ENCODE measurements at places on chromosomes 16 and 17.

DNA sequence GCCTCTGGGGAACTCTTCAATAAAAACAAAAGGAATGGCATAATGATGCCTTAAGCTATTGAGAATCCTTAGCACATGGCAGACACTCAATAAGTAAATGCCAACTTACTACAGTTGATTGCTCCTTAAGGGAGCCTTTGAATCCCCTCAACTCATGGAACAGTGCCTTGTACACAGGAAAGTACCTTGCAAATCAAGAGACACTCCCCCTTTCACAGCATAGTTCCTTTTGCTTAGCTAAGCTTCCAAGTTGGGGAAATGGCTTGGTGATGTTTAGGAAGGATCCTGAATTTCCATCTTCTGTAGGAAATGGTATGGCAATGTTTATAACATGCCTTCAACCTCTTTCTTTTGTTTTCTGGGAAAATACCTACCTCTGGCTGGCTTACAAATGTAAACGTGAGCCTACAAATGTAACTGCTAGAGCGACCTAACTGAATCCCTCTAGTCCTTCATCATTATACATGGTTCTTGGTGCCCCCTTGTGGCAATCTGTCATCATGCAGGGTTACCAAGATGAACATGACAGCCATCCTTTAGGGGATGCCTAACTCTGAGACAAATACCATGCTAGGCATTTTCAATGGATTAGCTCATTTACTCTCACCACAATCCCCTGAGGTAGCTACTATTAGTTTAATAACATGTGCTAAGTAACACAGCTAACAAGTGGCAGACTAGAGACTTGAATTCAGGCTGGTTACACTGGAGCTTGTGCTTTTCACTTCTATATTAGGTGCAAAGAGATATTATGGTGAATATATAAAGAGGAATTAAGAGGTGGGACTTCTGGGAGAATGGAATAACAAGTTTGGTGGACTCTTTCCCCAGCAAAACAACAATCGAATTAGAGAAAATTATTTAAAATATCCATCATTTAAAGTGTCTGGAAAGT is 65.0 kb downstream of the MMD start:
- DNase-seq, result peak; percentile 42

DNA sequence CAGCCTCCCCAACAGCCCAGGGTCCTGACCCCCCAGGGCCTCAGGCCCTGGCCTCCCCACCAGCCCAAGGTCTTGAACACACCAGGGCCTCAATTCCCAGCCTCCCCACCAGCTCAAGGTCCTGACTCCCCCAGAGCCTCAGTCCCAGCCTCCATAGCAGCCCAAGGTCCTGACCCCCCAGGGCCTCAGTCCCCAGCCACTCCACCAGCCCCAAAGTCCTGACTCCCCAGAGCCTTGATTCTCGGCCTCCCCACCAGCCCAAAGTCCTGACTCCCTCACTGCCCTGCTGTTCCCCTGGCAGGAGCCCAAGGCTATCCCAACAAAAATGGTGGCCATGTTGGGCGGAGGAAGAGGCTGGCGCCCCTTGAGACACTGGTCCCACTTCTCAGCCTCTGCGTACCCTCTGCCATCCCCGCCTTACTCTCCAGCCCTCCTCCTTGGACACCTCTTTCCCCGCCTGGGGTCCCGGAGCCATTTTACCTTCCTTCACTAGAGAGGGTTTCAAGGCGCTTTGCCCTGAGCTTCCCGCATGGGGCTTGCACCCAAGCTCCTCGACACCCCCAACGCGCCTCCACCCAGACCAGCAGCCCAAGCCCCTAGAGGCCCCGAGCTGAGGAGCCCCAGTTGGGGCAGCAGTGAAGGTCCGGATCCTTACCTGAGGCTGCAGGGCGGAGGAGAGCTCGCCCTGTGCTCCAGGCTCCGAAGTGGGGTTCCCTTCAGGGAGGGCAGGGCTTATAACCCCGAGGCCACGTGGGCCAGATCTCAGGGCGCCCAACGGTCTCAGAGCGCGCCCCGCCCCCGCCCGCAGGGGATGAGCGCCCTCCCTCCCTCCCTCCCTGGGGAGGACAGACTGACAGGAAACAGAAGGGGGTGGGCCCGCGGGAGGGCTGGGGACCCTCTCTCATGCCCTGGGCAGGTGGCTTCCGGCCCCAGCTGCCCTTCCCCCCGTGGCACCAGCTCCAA is 3.5 kb upstream of the TSPOAP1 start:
- DNase-seq, result no peak

DNA sequence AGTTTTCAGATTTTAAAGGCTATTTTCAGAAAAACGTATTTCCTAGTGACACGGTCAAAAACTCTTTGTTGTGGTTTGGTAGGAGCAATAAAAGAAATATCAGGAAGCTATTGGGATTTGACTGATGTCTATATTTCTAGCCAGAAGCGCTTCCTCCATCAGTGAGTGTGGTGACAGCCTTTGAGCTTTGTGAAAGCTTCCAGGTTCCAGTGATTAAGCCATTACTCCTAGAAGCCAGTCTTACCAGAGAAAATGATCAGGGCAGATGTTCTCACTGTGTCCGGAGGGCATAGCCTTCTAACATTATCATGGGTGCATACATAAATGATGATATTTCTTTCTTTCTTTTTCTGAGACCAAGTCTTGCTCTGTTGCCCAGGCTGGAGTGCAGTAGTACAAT is 39.6 kb downstream of the MAP2K6 start:
- no peak for DNase-seq

DNA sequence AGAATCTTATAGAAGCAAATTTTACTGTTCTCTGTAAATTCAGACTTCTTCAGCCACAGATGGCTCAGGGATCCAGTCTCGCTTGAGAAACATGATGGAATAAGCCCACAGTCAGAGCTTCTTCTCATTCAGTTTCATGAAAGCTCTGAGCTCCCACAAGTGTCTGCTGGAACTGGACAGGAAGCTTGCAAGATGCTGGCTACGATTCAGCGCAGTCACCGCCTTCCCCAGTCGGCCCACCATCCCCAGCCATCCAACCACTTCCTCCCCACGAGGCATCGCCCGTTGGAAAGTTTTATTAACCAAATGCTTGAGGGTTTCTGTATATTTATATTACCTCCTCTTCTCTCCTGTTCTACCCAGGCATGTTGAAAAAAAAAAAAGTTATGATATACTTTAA is 171.7 kb downstream of the ZFHX3 start:
- peak; percentile 83 for DNase-seq

DNA sequence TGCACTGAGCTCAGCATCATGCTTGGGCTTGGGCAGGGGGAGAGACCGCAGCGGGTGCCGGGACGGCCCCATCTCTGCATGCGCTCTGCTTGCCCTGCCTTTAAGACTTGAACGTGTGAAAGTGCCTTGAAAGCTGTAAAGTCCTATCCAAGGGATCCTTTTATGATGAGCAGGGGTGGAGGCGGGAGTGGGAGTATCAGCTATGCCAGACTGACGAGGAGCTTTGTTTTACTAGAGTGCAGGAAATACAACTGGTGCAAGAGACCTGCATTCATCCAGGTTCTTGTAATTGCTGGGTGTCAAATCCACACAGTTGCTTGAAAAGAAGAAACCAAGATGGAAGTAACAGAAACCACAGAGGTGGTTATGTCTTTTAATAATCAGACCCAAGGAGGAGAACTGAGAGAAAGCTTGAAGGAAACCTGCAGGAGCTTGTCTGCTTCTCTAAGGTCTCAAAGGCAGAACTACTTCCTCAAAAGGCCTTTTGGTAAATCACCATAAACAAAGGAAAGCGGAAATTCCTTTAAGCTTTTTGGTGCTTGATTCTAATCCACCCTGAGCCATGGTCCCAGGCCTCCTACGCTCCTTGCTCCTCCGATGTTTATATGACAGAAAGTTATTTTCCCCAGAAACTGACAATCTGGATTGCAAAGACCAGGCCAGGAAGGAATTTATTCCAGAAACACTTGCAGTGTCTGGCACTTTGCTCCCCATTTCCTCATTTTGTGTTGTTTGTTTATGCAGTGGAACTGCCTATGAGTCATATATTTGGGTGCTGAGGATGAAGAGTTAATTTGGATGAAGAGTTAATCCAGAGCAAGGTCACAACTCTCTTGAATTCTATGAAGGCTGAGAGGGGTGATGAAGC is 51.3 kb upstream of the FBXO47 start:
- no peak for DNase-seq

DNA sequence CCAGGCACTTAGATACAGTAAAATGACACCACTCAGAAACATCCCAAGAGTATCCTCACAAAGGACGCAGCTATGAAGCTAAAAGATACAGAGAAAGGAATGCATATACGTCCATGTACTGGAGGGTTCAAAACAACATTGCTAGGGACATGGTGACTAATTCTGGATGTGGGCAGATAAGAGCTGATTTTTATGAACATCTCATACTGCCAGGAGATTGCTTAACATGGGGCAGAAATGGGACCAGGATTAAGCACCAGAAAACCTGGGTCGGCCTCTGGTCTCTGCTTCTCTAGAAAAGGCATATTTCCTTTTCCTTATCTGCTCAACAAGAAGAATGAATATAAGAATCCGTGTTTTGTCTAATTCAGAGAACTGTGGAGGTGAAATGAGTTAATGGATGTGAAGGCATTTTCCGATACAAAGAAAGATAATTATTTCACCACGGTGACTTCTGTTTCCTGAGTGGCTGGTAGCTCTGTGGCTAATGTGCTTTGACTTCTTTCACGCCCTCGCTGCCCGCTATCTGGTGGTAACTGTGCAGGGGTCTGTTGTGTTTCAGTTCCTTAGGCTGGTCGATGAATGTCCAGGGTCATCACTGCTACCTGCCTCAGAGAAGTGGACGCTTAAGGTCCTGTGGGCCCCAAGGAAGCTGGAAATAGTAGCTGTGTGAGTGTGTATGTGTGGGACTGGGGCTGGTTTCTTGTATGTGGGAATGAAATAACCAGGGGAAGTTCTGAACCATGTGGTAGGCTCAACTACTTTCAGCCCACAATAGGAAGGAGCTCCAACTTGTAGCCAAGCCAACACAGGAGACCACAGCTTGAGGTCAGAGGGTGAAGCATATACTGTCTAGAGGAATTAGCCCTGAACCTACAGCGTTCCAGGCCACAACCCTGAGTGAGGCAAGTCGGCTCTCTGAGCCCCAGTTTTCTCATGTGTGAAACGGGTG is 15.8 kb upstream of the CCL5 start:
- peak; percentile 16 for DNase-seq

GRCh38 chr17:45361451-45361850 is 44.6 kb upstream of the MAP3K14 start:
- no peak for DNase-seq

DNA sequence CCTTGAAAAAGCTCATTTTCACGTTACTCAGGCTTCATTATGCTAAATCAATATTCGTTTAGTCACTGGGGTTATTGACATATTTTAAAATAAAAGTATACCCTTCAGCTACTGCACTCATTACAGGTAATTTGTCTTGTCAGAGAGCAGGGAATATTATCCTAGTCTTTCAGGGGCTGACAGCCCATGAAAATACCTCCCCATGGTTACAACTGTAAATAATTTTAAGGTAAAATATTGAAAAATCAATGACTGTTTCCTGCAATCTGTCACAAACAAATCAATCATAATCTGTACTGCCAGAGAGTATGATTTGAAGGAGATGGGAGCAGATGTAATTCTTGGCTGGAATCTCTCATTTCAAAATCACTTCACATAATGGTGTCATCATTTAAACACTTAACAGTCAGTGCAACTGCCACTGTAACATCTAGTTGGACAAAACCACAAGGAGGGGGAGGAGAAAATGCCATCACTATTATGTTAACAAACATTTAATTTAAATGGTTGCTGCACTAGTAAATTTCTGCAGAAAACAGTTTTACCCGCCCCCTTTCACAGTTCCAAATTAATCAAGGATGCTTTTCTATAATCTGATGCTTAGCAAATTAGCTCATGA is 9.3 kb upstream of the IRX5 start:
- DNase-seq, result no peak

DNA sequence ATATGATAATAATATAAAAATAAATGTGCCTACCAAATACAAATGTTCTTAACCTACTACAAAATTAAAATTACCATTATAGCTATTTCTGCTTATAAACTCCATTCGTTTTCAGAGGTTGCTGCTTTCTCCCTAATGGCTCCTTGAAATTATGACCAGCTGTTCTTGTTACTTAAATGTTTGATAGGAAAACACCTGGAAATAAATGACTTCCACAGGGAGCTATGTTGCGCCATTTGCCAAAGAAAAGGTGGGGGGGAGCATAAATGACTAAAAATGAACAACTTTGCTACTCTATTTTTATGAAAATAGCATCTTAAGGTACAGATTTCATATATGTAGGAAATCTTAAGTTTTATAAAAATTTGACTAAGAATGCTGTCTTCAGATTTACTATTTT is 157.5 kb upstream of the MON1B start:
- DNase-seq, result no peak

GRCh38 chr17:63696381-63696961 is 3.5 kb downstream of the LIMD2 start:
- peak; percentile 38 for DNase-seq

GRCh38 chr16:20383106-20384029 is 21.2 kb downstream of the PDILT start:
- DNase-seq, result peak; percentile 34

DNA sequence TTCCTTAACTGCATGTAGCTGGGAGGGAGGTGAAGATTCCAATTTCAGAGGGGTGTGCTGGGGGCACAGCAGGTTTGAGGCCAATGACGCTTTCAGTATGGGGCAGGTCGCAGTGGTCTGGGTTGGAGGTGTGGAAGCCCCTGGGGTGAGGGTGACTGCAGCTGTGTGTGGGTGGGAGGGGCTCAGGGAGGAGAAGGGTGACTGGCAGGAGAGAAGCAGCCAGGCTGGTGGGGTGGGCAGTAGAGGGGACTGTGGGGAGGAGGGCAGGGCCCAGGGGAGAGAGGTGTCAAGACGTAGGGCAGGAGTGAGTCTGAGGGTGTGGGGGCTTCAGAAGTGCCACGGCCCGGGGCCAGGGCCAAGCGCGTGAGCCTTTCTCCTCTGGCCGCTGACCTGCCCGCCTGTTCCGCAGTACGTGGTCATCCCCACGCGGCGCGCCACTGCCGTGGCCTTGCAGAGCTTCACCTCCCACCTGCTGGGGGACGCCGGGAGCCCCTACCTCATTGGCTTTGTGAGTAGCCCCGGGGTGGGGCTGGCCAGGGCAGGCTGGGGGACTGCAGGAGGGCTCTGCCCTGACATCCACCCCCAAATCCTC is 19.4 kb downstream of the MYBBP1A start:
- no peak for DNase-seq

- DNase-seq, result peak; percentile 73
Observed at GRCh38 chr16:31460582-31461002, 1.3 kb downstream of the ARMC5 start.

GRCh38 chr17:68460146-68460545 is 2.9 kb upstream of the WIPI1 start:
- DNase-seq, result no peak

GRCh38 chr17:31373150-31374093 is 18.1 kb upstream of the RAB11FIP4 start:
- peak; percentile 50 for DNase-seq

- no peak for DNase-seq
Observed at GRCh38 chr17:51830451-51830850, 328.1 kb downstream of the CA10 start.

GRCh38 chr17:31748881-31749280 is 110.2 kb downstream of the COPRS start:
- no peak for DNase-seq

DNA sequence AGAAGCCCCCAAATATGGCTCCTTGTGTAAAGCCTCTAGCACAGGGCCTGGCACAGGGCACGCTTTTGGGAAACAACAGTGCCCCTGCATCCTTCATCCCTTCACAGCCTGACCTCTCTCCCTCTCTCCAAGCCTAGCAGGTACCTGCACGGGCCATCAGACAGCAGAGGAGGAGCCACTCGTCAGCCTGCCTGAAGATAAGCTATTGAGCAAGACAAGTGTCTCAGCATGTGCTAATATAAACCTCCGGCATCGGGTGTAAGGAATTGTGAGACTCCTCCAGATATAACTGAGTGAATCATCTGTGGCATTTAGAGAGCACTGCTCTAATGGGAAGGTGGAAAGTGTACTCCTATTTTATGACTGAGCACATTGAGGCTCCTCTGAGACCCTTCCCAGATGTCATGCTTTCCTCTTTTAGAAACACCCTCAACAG is 38.3 kb downstream of the TBX4 start:
- DNase-seq, result peak; percentile 81
